Caco-2 (cell line): ENCODE measurements at places on chromosomes 6 and 20. TPM values are rescaled to one million over a fixed set of nuclear protein-coding genes. Genes with fewer than 3 reads are reported as not detected.

NKX2-4 gene
- total RNA-seq = not detected in 2 replicates

- no peak for DNase-seq
Observed at GRCh38 chr6:10402648-10403311, 12.1 kb downstream of the TFAP2A start.

IL20RA gene
- total RNA-seq = 0.65 and 1.6 TPM in 2 replicates

DNA sequence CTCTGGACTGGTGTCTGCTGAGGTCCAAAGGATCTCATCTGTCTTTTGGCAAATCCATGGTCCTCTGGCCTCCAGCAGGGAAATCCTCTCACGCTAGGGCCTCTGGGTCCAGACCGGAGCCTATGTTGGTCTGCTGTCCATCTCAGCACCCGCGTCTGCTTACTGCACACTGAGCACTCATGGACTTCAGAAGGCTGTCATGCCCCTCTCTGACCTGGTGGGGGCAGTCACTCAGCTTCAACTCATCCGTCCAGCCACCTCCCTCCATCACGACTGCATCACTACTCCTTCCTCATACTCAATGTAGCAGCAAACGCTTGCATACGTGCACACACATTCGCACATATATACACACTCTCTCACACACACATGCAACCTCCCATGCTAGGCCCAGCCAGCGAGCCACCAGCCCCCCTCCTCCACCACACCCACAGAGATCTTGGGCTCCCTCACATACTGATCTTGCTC lies 33.3 kb downstream of the GABRR2 start:
- DNase-seq = no peak

GRCh38 chr6:4649728-4650127 lies 126.5 kb upstream of the CDYL start:
- DNase-seq = no peak
